ENCODE measurements at places on chromosomes 11 and 22.
A peak's percentile ranks its signal among the peaks of the same experiment; 100 is the strongest.

GRCh38 chr22:24419475-24419850, 7.9 kb upstream of the ADORA2A start:
- DNase-seq = no peak

- DNase-seq = no peak
Measured at GRCh38 chr11:46649180-46649738, 31.9 kb downstream of the ATG13 start.

- no peak for DNase-seq
Measured at GRCh38 chr11:85819441-85819840, 8.5 kb upstream of the SYTL2 start.

- no peak for DNase-seq
Measured at GRCh38 chr22:31122532-31123291, at the start of gene INPP5J. INPP5J (plus strand) TSS chr22:31122966; CDS start chr22:31123015, 49 bp downstream.

DNA sequence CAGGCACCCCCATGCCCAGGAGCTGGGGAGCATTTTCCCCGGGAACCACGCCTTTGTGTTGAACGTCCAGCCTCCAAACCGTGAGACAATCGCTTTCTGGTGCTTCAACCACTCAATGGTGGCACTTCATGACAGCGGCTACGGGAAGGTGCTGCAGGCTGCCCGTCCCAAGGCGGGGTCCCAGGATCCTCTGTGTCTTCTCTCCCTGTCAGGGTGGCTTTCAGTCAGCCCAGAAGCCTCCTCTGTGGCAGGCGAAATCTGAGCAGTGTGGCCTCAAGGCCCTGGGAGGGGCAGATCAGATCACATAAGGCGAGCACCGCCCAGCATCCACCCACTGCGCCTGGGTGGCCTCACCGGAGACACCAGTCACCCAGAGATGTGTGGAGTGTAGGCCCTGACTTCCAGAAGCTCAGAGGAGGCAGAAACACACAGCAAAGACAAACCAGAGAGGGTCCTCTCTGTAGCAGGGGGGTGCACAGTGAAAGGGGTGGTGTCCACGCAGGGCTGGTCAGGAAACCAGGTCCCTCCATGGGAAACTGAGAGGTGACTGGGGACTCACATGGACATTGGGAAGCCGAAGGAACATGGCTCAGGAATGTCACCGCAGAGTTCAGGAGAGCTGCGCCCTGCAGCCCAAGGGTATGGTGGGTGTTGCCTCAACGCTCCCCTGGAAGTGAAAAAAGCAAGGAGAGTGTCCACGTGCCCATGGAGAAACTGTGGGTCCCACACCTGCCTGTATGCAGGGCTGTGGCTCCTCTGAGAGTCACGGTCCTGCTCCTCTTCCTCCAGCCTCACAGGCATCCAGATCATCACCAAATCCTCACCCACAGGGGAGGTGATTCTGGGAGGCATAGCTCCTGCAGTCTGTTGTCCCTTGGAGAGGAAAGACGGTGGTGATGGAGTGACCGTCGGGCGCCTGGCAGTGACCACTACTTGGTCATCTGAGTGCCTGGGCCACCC, 1420.7 kb downstream of the TBC1D22A start:
- DNase-seq = no peak

DNA sequence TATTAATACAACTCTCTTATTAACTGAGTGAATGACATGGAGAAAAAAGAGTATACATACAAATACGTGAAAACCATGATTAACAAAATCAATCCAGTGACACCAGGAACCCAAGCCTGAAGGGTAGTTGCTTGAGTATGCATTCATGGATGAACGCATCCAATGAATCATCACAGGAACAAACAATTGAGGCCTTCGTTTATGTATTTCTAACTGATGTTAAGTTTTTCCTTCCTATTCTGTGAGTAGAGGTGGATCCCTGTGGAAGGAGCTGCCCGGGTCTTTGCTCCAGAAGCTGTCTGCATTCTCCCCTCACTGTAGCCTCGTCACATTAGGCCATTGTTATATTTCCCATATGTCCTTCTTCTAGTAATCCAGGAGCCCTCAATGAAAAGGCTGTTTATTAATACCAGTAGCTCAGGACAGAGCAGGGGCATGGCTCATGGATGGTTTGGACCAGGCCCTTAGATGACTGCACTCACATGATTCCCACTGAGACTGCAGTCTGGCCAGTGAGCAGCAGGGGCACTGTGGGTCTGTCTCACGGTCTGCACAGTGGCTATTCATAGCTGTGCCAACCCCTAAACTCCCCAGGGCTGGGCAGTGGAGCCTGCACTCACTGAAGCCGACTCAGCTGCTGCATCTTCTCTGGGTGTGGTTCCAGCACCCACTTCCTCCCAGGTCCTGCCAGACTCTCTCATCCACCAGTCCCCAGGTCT, 128.1 kb upstream of the TOP3B start:
- DNase-seq = no peak

DNA sequence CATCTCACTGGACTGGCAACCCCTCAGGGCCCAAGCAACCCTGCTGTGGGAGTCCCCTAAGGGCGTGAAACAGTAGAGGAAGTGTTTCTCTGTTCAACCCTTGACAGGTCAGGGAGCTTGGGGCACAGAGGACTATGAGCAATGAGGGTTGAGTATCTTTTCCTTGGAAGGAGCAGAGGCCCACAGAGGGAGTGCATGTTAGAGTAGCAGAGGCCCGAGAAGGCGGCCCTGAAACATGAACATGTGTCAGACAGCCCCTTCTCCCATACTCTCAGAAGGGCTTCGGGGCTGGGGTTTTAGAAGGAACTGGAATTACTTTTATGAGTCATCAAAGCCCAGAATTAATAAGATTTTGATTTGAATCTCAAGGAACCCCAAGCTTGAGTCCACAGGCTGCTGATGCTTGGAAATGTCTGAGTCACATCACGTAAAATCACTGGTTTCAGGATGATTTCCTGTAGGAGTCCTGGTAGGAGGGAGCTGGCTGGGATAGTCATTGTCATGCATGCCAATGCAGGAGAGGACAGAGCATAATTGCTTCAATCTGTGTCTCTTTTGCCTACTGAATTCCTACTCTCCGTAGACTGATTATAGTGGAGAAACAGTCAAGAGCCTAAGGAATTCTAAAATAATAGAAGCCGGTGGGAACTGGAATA, 22.6 kb downstream of the C11orf71 start:
- no peak for DNase-seq

GRCh38 chr11:57793351-57794115, 31.9 kb downstream of the CTNND1 start:
- DNase-seq = no peak

DNA sequence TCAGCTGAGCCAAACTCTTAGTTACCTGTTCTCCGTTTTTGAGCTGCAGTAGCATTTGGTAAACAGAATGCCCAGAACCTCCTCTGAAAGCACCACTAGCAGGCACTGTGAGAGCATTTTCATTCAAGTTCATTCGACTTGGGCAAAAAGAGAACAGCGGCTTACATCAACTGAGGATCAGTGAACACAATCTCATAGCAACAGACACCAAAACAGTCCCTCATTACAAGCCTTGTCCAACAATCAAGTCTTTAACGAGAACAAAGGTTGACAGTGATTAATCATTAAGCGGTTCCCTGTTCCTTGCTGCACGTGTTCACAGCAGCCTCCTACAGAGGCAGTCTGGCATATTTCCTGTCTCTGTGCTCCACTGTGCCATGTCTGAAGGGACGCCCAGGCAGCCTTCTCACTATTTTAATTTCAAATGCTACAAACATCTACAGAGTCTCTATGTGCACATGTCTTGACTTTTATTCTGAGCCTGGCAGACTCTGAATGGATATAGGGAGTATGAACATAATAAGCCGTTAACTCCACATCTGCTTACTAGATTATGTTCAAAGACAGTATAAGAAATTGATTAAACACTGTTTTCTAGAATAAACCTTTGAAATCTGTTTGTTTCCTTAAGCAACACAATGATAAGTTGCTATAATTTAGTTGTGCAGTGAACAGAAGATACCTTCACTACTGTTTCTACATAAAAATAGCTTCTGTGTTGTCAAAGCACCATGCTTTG, 88.3 kb upstream of the MTMR2 start:
- peak; percentile 52 for DNase-seq

DNA sequence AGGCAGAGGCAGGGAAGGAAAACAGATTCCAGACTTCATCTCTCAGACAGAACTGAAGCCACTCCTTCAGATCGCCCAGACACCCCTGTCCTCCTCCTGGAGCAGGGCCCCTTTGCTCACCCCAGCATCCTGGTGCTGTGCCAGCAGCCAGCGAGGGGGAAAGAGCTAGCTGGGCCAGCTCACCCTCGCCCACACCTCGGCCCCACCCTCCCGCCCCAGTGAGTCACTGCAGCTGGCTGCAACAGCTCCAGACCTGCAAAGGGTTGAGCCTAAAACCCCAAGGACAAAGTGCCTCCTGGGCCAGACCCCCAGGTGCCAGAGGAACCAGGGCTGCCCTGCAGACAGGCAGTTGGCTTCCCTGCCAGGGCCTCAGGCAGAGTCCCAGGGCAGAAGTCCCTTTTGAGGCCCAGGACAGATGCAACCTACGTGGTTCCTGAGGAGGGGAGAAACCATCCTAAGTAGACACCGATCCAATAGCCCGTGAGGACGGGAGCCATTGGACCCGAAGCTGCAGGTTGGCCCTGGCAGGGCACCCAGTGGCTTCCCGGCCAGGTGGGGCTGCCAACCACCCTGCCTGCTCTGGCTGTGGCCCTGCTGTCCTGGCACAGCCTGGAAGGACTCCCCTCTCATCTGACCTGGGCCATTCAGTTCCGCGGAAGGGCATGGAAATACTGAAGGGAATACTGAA, 7.2 kb downstream of the AHNAK start:
- DNase-seq = peak; percentile 56

- DNase-seq = no peak
Measured at GRCh38 chr11:67510023-67510345, 2.0 kb upstream of the CDK2AP2 start.

GRCh38 chr11:28412029-28412428, 303.8 kb downstream of the METTL15 start:
- no peak for DNase-seq

GRCh38 chr22:46963672-46964545, 201.5 kb downstream of the TBC1D22A start:
- no peak for DNase-seq

DNA sequence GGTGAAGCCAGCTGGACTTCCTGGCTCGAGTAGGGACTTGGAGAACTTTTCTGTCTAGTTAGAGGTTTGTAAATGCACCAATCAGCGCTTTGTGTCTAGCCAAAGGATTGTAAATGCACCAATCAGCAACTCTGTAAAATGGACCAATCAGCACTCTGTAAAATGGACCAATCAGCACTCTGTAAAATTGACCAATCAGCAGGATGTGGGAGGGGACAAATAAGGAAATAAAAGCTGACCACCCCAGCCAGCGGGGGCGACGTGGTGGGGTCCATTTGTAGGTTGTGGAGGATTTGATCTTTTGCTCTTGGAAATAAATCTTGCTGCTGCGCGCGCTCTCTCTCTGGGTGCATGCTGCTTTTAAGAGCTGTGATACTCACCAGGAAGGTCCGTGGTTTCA, 202.9 kb downstream of the MIAT start:
- DNase-seq = no peak

- DNase-seq = no peak
Measured at GRCh38 chr11:72670041-72670440, 4.2 kb downstream of the PDE2A start.

GRCh38 chr22:39621826-39622225, 51.3 kb downstream of the CACNA1I start:
- no peak for DNase-seq

GRCh38 chr11:100876815-100877520, 189.9 kb downstream of the ARHGAP42 start:
- DNase-seq = no peak

- DNase-seq = no peak
Measured at GRCh38 chr22:42337356-42337755, 66.9 kb upstream of the TCF20 start.

DNA sequence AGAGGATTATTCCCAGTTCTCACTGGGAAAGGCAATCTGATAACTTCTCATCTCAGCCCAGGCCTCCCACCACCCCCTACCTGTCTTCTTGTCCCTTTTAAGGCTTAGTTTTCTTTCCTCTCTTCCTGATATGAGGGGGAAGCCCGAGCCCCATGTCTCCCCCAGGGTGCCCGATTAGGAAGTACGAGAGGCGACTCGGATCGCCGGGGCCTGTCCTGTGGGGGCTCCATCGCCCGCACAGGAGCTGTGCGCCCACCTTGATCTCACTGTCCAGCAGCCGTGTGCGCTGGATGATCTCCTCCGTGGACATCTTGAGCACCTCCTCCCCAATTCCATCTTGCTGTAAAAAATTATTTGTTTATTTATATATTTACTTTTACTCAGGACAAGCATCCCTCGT, 628 bp downstream of the PSMC3 start:
- DNase-seq = no peak

DNA sequence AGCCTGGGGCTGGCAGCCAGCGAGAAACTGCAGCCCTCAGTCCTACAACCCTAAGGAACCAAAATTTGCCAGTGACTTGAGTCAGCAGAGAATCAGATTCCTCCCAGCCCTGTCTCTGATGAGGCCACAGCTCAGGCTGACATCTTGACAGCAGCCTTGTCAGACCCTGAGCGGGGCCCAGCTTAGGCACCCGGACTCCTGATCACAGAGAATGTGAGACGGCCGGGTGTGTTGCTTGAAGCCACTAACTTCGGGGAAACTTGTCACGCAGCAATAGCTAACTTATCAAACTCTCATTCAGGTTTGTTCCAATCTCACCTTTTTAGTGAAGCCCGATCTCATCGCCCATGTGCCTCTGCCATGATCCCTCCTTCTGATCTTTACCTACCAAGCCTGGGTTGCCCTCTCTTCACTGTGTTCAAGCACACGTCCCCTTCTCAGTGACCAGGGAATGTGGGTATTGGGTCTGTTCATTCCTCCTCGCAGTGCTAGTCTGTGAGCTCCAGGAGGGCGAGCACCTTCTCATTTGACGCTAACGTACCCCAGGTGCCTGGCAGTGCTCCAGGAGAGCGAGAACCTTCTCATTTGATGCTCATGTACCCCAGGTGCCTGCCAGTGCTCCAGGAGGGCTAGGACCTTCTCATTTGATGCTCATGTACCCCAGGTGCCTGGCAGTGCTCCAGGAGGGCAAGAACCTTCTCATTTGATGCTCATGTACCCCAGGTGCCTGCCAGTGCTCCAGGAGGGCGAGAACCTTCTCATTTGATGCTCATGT, 280.7 kb downstream of the BRD1 start:
- DNase-seq = no peak

DNA sequence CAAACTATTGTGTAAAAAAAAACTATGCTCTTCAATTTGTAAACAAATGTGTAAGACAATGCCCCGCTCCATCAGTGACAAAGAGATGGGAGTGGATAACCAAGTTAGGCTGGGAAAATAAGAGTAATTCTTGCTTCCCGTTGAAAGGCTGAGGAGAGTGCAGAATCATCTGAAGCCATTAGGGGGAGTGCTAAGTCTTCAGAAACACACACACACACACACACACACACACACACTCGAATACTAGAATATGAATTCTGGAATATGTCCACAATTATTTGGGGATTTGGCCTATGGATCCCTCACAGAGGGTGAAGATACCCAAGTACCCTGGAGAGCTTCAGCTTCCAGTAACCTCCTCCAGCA, 27.8 kb upstream of the ROBO3 start:
- no peak for DNase-seq

Measured in activated CD8-positive, alpha-beta memory T cell treated with anti-CD3 and anti-CD28 coated beads, Interleukin-2, amount 50 U/mL, for 4 hours (primary cell).